ENCODE measurements at places on chromosomes 11 and 22.

DNA sequence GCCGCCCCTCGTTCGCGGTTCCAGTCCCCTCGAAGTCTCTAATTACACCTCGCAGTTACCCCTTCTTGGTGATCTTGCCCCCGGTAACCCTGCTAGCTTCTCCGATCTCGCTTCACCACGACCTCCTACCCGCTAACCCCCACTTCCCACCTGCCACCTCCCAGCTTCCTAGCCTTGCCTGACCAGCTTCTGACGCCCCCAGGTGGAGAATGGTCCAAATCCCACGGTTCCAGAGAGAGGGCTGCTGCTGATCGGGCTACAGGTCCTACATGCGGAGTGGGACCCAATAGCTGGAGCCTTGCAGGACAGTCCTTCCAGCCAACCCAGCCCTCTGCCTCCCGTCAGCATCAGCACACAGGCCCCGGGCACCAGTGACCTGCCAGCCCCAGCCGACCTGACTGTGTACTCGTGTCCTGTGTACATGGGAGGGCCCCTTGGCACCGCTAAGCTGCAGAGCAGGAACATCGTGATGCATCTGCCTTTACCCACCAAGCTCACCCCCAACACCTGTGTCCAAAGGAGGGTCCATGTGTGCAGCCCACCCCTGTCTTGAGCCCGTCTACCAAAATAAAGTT is 31.9 kb downstream of the RRP8 start:
- no peak for DNase-seq

- no peak for DNase-seq
Measured at GRCh38 chr11:77121096-77121640, 6.9 kb upstream of the MYO7A start.

DNA sequence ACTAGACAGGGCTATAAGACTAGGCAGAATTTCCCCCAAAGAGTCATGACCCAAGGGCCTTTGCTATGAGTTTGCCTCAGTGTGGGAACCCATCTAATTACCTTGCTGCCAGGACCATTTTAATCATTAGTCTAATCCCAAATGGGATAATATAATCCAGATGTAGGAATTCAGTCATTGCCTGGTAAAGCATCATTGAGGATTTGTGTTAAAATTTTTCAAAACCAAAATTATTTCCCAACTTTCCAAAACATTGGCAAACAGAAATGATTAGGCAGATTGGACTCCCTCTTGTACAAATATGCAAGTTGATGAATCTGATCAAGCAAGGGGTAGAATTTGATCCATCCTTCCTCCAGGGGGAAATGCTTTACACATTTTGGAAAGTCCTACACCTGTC is 16.2 kb upstream of the MMP13 start:
- DNase-seq = no peak

DNA sequence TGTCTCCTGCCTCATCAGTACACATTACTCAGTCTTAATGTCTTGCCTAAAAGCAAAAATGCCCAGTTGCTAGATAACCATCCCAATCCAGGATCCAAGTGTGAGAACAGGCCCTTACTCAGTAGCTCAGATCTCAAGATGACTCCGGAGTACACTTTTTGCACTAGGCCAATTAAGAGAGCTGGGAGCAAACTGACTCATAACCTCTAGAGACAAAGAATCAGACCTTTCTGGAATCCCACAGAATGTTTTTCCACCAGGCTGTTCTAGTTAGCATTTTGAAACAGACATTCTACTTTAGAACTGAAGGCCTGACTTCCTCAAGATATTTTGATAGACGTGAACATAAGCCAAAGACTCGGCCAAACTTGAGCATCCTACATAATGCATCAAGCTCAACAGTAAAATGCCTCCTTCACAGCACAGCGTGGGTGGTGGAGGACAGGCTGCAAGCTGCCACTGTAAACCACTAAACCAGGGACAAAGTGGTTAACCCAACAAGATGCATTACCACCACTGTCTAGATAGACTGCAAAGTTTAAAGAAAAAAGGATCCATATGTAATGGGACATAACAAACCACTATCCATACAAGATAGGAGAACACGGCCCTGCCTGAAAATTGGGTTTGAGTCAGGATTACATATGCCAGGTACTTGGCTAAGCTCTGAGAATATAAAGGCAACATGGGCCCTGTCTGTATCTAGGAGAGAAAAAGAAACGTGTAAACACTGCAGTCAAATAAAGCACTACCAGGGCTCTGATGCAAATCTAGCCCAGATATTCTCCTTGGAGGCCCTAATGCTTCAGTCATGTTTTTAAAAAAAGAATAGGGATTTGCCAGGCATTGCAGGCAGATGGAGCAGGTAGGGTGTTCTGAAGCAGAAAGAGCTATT is 48.3 kb downstream of the MYH9 start:
- DNase-seq = no peak

DNA sequence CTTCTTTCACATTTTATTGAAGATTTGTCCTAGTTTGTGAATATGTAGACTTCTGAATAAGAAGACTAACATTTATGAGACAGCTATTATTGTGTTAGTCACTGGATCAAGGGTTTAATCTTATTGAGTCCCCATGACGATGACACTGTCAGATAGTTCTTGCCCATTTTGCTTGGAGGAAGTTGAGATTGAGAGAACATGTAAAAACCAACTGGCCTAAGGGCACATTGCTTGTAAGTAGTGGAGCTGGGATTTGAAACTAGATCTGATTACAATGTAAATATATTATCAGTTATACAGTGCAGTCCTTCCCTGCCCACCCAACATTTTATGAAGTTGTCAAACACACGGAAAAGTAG is 134.7 kb downstream of the HIPK3 start:
- DNase-seq = no peak

GRCh38 chr11:105834461-105834860 is 187.6 kb downstream of the MSANTD4 start:
- no peak for DNase-seq

DNA sequence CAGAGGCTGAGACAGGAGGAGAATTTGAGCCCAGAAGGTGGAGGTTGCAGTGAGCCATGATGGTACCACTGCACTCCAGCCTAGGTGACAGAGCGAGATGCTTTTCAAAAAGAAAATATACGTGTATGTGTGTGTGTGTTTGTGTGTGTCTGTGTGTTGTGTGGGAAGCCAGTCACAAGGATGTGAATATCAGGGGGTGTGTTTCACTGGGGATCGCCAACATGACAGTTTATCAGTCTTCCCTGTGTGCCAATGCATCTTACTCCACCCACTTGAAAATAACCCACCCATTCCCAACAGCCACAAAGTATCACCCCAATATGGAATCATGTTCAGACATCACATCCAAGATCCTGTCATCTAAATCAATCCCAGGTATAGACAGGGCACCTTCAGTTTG is 10.4 kb upstream of the APOBEC3B start:
- DNase-seq = no peak

- DNase-seq = no peak
Measured at GRCh38 chr11:78991681-78992080, 417.0 kb upstream of the NARS2 start.

DNA sequence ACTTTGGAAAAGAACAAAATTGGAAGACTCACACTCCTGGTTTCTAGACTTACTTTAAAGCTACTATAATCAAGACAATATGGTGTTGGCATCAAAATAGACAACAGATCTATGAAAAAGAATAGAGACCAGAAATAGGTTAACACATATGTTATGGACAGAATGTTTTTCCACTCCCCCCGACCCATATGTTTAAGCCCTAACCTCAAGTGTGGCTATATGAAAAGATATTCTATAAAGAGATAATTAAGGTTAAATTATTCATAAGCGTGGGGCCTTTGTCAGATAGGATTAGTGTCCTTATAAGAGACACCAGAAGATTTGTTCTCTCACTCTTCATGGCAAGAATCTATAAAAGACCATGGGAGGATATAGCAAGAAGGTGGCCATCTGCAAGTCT is 440.0 kb downstream of the AASDHPPT start:
- DNase-seq = no peak

GRCh38 chr11:119490253-119491006 is 67.5 kb upstream of the THY1 start:
- DNase-seq = no peak

Measured in suppressor macrophage treated with lipopolysaccharide for 1 hour (primary cell).